GM13976 (cell line): ENCODE measurements at places on chromosomes 2 and 18.

DNA sequence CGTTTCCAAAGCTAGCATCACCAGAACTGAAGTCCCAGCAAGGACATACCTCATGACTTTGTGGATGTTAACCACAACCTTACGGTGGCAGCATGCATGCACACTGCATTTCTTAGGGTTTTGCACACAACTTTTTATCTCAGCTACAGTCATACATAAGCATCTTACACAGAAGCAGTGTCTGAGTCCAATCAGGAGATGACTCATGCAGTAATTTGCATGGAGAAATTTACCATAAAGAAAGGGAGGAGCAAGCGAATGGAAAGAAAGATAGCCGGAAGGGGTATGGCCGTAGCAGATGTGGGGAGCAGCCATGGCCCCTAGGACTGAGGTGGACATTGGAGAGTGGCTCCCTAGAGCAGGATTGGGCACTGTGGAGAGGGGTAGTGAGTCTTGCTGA lies 522.5 kb downstream of the GALR1 start:
- DNase-seq = no peak

- no peak for DNase-seq
These were observed 30.5 kb upstream of the TWIST2 start for GRCh38 chr2:238817382-238817781.

- no peak for DNase-seq
These were observed 14.2 kb downstream of the SPEG start for GRCh38 chr2:219448776-219449341.

DNA sequence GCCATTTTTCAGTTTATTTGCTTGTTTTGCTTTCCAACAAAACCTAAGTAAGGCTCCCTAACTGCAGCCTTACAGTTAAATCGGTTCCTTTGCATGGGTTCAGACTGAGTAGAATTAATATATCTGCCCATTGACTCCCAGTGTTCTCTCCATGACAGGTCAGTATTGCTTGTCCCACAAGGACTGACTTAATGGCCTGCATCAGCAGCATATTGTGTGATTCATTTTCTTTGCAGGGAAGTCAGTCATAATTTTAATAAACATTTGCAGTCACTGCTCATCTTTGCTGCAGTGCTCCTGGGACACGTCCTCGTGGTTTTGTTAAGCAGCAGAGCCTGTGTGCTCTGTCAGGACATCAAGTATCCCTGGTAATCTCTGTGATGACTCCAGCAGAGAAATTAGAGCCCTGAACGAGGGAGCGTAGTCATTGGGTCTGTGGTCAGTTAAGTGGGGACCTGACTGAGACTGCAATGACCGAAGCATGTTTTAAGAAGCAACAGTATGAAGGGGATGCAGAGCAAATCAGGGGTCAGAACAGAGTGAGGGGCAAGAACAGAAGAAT lies 93.3 kb downstream of the CDH20 start:
- no peak for DNase-seq

- no peak for DNase-seq
These were observed 716.4 kb upstream of the CHAC2 start for GRCh38 chr2:53051157-53051556.

GRCh38 chr18:47997338-47997780 lies 66.9 kb upstream of the SMAD2 start:
- no peak for DNase-seq

- DNase-seq = peak; percentile 54
These were observed 17.6 kb downstream of the MYL12B start for GRCh38 chr18:3279201-3280185.

GRCh38 chr2:28094739-28095138 lies 204.2 kb downstream of the BABAM2 start:
- no peak for DNase-seq

DNA sequence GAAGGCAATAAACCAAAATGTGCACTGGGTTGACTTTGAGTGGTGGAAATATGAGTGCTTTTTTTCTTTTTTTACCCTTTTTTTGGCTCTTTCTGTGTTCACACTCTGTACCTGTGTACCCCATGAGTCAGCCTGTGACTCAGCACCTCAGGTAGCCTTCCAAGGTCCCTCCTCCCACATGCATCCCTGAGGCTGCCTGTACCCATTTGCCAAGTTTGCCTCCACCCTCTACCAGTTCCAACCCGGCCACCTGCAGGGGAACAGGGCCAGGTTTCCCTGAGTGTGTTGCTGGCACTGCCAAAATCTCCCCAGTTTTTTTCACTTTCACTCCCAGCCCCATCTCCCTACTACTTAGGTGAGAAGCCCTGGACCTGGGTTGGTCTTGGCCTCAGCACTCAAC lies 14.0 kb downstream of the CXCR1 start:
- no peak for DNase-seq
